ENCODE measurements at places on chromosomes 11 and 22.

GRCh38 chr11:60878245-60879101 lies 11.1 kb downstream of the ZP1 start:
- no peak for DNase-seq

DNA sequence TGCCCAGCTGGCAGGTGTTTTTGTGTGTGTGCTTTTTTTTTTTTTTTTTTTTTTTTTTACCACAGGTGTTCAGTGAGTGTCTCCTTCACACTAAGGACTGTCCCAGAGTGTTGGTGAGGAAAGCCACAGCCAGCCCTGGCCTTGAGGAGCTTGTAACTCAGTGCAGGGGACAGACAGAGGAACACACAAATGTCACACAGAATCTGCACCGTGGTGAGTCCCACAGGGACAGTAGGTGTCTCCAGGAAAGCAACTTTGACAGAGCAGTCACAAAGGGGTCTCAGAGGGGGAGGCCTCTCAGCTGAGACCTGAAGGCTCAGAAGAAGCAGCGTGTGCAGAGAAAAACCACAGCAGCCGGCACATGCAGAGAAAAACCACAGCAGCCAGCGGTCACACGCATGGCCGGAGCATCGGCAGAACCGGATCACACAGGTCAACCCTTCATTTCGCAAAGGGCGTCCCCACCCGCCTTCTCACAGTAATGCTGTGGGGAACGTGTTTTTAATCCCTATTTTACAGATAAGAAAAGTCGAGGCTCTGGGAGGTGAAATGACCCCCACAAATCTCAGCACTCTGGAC lies 101.7 kb upstream of the PRR5 start:
- no peak for DNase-seq

GRCh38 chr11:107740271-107740670 lies 28.4 kb upstream of the SLN start:
- DNase-seq: no peak

GRCh38 chr11:1168721-1169161 lies 11.0 kb downstream of the MUC5AC start:
- no peak for DNase-seq

DNA sequence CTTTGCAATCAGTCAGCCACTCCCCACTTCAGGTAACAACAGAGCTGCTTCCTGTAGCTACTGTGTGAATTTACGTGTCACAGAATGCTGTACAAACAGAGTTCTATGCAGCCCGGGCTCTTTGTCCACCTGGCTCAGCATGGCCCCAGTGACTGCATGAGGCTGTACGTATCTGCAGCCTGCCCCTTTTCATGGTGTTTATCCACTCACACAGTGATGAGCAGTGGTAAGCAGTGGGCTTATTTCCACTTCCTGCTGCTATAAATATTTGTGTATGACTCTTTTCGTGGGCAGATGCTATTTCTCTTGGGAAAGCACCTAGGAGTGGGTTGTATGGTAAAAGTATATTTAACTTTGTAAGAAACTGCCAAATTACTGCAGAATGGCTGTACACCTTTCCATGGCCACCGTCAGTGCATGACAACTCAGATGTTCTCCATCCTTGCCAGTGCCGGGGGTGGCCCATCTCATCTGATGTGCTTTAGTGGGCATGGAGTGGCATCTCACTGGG lies 43.3 kb downstream of the MYEOV start:
- DNase-seq: no peak

GRCh38 chr22:22955866-22956535 lies 68.4 kb downstream of the IGLL5 start:
- peak; percentile 23 for DNase-seq

GRCh38 chr11:61487342-61488025 lies 21.1 kb upstream of the LRRC10B start:
- no peak for DNase-seq

- DNase-seq: no peak
These were observed 1.3 kb downstream of the TRAF6 start for GRCh38 chr11:36508743-36509142.

DNA sequence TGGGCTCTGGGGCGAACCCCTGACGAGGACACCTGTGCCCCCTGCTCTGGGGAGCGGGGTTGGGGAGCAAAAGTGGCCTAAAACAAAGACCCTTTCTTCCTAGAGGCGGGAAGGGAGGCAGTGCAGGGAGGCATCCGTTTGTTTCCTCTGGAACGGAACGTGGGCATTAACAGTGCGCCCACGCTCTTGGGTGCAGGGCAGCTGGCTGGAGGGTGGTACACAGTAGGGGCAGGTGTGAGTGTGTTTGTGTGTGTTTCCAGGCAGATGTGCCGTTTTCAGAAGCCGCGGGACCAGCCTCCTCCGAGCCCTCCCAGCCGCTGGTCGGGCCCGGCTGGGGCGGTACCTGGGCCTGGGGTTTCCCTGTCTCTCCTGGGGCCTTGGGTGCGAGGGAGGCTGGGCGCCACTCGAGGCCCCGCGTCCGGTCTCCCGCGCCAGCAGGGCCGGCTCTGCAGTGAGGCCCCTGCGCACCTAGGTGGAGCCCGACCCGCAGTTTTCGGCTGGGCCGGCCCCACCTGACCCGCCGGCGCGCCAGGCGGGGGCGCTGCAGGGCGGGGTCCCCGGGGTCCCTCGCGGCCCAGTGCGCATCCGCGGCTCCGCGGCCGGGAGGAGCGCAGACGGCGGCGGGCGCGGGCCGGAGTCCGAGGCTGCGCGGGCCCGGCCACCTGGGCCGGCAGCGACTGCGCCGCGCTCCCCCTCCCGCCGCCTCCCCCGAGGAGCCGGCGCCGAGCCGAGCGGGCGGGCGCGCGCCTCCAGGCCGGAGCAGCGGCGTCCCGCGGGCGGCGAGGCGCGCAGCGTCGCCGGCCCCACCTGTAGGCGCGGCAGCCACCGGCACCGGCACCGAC lies 1252.7 kb downstream of the BRD1 start:
- DNase-seq: peak; percentile 72

- peak; percentile 48 for DNase-seq
These were observed 16.9 kb downstream of the CTNND1 start for GRCh38 chr11:57778318-57779037.

DNA sequence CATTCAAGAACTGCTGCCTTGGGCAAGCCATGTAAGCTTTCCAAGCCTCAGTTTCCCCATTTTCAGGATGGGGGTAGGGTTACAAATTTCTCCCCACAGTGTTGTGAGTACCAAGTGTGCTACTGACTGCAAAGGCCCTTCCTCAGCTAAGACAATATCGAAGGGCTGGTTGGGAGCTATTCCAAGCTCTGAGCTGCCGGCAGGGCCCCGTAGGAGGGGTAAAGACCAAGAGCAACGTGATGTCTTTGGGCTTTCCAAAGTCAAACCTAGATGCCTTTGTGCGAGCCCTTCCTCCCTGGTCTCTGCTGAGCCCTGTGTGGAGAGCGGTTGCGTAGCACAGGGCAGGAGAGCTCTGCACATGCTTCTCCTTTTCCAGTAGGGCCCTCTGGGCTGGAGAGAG lies 29.3 kb downstream of the PKNOX2 start:
- no peak for DNase-seq

GRCh38 chr11:83671289-83671688 lies 385.1 kb upstream of the CCDC90B start:
- peak; percentile 28 for DNase-seq
